Breast epithelium (tissue), 4 donors: ENCODE measurements at places on chromosomes 1 and 21. TPM values are rescaled to one million over a fixed set of nuclear protein-coding genes. Genes with fewer than 3 reads are reported as not detected.
A peak's percentile ranks its signal among the peaks of the same experiment; 100 is the strongest.

DNA sequence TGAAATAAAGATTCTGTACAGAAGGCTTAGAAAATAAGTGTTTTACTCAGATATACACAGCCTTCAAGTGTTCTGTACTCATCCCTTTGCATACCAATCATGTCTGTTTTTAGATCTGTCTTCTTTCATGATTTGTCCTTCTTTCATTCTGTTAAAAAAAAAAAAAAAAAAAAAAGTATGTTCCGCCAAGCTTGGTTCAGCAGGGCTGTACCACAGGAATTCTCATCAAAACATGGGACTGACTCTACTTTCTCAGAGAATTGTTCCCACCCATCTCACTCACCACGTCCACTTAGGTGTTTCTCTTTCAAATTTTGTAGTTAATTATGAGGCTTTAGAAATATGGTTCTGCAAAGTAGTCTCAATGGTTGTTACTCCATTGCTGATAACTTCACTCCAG is 119.0 kb downstream of the AK5 start:
- no peaks in the 10 kb centered on the region for H3K4me1 ChIP-seq
- no peaks in the 10 kb centered on the region for H3K27me3 ChIP-seq
- no peak for DNase-seq
- H3K27ac ChIP-seq = no peak overlapping the region
- H3K4me3 ChIP-seq = no peak overlapping the region

The PSMA5 gene
- total RNA-seq = 28.8 TPM

DNA sequence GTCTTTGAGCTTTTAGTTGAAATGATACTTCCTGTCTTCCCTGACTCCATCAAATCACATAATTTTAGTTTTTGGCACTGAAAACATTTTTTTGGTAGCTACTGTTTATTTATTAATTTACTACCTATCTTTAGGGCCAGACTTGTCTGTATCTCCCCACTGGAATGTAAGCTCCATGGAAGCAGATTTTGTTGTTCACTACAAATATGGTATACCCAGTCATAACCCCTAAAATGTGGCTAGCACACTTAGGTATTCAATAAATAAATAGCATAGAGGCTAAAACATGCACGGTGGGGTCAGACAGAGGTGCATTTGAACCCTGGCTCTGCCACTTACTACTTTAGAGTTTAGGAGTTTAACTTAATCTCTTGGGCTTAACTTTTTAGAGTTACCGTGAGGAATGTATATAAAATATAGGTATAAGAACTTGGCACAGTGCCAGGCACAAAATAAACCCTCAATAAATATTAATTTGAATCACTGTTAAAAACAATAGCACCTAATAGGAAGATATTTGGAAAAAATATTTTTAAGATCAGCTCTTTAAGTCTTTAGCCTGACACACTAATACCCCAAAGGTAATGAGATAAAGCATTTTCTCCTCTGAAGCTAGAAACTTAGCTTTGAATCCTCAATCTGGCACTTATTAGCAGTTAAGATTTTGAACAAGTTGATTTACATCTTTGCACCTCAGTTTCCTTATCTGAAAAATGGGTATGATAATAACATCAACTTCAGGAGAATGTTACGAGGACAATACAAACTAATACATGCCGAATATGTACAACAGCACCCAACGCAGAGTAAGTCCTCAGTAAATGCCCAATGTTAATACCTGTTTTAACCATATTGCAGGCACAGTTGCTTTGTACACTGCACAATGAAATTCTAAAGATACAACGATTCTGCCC is 59.6 kb upstream of the HP1BP3 start:
- no peak overlapping the region for H3K4me3 ChIP-seq
- H3K27me3 ChIP-seq = no peaks in the 10 kb centered on the region
- no peaks in the 10 kb centered on the region for H3K4me1 ChIP-seq
- no peaks in the 10 kb centered on the region for H3K36me3 ChIP-seq
- no peak overlapping the region for H3K27ac ChIP-seq

The CRNN gene
- total RNA-seq = not detected

GRCh38 chr1:15760520-15761211 is 2.1 kb downstream of the FBLIM1 start:
- H3K4me3 ChIP-seq = no peak overlapping the region
- H3K36me3 ChIP-seq = no peaks in the 10 kb centered on the region
- no peak for DNase-seq
- peaks cover 22% of the 10 kb centered on the region for H3K4me1 ChIP-seq
- peak overlapping the region; percentile 93 for H3K27ac ChIP-seq

DNA sequence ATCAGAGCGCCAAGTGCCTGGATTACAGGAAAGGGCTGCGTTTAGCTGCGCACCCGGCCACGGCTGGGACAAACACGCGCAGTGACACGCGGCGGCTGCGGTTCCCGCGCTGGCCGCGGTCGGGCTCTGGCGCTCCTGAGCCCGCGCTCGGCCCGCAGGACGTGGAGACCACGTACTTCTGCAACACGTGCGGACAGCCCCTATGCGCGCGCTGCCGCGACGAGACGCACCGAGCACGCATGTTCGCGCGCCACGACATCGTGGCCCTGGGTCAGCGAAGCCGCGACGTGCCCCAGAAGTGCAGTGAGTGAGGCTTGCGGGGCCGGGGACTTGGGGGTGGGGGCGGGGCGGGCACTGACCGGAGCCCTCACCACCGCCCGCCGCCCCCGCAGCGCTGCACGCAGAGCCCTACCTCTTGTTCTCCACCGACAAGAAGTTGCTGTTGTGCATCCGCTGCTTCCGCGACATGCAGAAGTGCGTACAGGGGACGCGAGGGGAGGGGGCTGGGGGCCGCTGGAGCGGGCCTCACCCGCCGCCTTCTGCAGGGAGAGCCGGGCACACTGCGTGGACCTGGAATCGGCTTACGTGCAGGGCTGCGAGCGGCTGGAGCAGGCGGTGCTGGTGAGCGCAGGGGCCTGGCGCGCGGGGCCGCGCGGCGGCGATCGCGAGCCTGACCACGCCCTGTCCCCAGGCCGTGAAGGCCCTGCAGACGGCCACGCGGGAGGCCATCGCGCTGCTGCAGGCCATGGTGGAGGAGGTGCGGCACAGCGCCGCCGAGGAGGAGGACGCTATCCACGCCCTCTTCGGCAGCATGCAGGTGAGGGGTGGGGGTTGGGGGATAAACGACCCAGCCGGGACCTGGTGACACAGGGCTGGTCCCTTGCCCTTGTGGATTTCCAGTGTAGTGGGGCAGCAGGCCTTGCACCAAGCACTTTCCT is 3.1 kb downstream of the RNF207 start:
- H3K4me3 ChIP-seq = peak overlapping the region; percentile 72
- H3K36me3 ChIP-seq = no peaks in the 10 kb centered on the region
- no peak for DNase-seq
- H3K4me1 ChIP-seq = peaks cover 3% of the 10 kb centered on the region
- H3K27me3 ChIP-seq = no peaks in the 10 kb centered on the region
- no peak overlapping the region for H3K27ac ChIP-seq
